ENCODE measurements at places on chromosomes 7 and 10.
A peak's percentile ranks its signal among the peaks of the same experiment; 100 is the strongest.

DNA sequence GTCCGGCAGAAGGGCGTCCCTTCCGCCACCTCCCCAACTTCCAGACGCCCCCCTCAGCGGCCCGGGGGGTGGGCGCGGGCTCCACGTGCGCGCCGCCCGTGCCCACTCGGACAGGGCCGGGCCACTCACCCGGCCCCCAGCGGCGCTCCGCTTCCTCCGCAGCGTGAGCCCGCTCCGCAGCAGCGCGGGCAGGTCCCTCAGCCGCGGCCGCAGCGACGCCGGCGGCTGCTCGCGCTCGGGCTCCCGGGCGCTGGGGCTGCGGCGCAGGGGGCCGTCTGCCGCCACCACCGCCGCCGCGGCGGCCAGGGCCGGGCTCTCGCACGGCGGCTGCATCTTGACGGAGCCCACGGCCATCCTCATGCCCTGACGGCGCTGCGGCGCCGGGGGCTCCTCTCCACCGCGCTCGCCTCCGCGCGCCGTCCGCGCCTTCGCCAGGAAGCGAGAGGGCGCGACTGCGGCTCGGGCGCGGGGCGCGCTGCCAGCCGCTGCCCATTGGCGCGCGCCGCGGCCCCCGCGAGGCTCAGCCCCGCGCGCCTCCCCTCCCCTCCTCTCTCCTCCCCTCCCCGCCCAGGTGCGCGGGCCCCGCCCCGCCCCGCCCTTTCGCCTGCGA, at the start of gene RAPGEF5:
TSS of gene RAPGEF5 (minus strand) at position 454 of the 610 bp plus-strand sequence. CDS start at position 360, 94 bp downstream.
- no peak for DNase-seq

DNA sequence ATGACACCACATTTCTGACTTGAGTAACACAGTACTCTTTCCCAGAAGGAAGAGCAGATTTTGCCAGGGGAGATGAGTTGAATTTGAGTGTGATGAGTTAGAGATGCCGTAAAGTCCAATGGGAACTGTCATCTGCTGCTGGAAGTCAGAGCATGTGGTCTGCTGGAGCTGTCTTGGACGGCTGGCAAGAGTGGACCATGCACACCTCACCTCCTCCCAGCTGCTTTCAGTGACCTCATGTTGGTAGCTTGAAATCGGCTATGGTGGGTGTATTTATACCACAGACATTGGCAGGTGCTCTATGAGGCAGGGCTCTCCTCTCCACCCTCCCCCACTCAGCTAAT, 82.3 kb downstream of the COL13A1 start:
- DNase-seq, result peak; percentile 98

- no peak for DNase-seq
These were observed 3.0 kb downstream of the POLD2 start for GRCh38 chr7:44120395-44120794.

GRCh38 chr10:110865809-110866482, 5.8 kb upstream of the PDCD4 start:
- DNase-seq, result peak; percentile 77

DNA sequence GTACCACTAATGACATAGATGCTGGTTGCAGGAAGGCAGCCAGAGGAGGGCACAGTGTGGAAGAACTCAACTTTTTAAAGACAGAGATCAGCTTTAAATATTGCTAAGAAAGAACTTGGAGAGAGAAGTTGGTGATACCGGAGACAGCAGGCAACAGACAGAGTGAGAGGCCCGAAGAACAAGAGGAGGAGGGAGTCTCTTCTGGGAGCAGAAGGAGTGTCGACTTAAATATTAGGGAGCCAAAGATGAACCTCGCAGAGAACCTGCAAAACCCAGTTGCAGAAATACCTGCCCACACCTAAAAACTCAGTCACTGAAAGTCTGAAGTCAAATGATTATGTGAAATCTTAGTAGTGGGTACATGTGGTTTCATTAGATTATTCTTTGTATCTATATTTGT, 3.4 kb upstream of the WDR86 start:
- DNase-seq, result no peak

GRCh38 chr7:154781369-154782303, 221.3 kb downstream of the PAXIP1 start:
- no peak for DNase-seq

- DNase-seq, result no peak
These were observed 28.0 kb downstream of the NIPSNAP2 start for GRCh38 chr7:55992346-55992745.

DNA sequence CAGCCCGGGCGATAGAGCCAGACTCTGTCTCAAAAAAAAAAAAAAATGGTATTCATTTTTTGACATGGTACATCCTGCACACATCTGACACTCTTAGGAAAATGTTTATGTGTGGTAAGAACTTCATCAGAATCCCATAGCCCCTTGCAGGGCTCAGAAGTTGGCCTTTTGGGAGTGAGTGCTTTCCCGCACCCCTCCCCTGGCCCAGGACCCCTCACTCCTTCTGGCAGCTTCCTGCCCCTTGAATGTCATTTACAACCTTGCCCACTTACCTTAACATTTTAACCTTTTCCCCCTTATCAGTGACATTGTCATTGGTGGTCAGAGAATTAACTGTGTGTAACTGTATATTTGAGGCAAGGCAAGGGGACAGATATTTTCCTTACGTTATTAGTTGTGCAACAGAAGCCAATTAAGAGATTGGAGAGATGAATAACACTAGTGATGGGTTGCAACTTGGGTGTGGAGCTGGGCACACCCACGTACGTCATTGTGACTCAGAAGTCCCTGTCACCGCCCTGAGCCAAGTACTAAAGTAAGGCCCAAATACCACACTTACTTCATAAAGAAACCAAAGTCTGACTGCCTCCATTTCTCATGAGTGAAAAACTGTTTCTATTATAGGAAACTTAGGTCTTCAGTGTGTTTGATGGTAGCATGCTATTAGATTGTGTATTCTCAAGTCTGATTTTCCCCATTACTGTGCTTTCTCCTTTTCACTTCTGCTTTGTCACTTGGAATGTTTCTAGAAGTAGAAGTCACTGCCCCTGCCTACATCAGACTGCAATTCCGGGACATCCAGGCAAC, 31.6 kb downstream of the OGDH start:
- DNase-seq, result peak; percentile 80

GRCh38 chr10:132418527-132419416, 21.8 kb downstream of the PWWP2B start:
- DNase-seq, result peak; percentile 55

Data from myocyte (in vitro differentiated cells).